ENCODE measurements at places on chromosomes 2 and 18. TPM values are rescaled to one million over a fixed set of nuclear protein-coding genes. Genes with fewer than 3 reads are reported as not detected.

Gene TRIM43
- total RNA-seq, result not detected

Gene QPCT
- total RNA-seq, result 3.4 TPM

Gene LPIN1
- 139 TPM for total RNA-seq

Gene KIAA2012
- total RNA-seq, result not detected

Gene CCDC74B
- total RNA-seq, result 3.9 TPM

Gene NT5DC4
- not detected for total RNA-seq

Gene DSG3
- not detected for total RNA-seq

Gene GAL3ST2
- total RNA-seq, result 1.7 TPM

Gene ATP6V1C2
- not detected for total RNA-seq

Gene OR6B2
- total RNA-seq, result not detected

DNA sequence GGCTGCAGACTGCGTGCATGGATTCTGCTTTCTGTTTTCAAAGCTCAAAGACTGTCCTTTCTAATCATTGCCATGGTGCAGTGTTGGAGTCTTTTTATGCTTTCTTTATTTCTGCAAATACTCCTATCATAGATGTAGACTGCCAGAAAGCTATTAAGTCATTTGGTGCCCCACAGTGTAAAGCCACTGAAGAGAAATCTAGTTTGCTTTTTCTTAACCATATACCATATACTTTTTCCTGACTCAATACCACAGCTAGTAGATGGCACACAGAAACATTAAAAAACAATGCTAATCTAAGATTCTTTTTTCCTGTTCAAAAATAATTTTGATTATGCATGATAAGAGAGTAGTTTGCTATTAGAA lies 109.9 kb upstream of the RAB27B start:
- no peak for DNase-seq

- DNase-seq, result no peak
Observed at GRCh38 chr18:26367425-26367824, 141.2 kb downstream of the TAF4B start.

DNA sequence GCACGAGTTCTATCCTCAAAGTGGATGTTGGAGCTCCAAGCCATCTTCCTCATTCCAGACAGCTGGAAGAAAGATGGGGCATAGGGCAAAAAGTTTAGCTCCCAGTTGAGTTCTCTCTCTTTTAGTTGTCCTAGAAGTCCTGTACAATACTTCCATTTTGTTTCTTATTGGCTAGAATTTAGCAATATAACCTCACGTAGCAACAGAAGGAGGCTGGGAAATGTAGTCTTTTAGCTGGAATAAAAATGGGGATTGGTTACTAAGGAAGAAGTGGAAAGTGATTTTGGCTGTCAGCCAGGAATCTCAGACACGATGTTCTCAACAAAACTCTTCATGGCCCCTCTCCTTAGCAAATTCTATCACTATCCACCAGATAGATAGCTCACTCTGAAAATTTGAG lies 79.9 kb downstream of the PLCL1 start:
- DNase-seq, result no peak

DNA sequence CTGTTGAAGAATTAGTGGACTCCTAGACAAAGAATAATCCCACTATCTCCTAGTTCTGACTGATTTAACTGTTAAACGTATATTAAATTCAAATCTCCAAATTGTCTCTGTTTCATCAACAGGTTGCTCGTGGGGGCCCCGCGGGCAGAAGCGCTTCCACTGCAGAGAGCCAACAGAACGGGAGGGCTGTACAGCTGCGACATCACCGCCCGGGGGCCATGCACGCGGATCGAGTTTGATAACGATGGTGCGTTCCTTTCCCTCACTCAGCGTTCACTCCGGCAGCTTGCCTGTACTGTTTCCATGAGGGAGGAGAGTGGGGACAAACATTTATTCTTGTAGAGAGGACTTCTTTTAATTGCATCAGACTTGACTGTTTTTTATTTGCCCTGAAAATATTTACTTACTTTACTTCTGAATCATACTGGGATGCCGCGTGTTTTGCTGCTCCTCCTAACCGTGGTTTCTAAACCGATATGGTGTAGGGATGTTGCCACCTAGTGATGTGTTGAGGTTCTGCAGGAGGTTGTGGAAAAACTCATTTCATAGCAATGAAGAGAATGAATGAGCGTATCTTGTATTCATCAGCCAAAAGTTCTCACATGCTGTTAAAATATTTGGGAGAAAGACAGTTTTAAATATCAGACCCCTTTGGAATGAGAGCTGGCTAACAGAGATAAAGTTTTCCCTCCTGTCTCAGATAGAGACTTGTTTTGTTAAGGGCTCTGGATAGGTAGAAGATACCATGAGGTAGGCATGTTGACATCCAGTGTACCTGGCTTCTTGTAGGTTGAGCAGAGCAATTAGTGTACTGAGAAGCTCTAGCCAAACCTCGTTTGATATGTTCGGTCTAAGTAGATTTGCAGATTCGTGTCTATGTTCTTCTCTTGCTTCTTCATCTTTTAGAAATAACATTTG lies 38.3 kb downstream of the ITGA6 start:
- peak; percentile 57 for DNase-seq

DNA sequence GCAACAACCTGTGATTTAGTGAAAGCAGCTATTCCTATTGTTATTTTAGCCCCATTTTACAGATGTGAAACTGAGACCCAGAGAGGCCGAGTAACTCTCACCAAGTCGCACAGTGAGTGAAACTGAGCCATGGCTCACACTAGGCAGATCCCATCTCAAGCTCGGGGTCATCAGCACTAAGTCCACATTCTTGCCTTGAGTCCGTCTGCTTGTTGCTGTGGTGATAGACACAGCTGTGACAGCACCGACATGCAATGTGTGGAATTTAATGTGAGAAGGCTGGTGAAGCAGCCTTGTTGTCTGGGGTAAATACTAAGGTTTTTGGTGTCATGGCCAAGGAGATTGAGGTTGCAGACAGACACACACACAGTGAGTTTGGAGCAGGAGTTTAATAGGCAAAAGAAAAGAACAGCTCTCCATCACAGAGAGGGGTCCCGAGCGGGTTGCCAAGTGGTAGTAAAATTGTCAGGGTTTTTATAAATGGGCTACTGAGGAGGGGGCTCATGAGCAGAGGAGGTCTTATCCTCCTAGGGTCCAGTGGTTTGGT lies 40.2 kb upstream of the GMCL1 start:
- DNase-seq, result no peak

- DNase-seq, result no peak
Observed at GRCh38 chr2:167423731-167424130, 535.5 kb downstream of the XIRP2 start.

- DNase-seq, result no peak
Observed at GRCh38 chr2:215366440-215367032, 54.7 kb downstream of the ATIC start.

DNA sequence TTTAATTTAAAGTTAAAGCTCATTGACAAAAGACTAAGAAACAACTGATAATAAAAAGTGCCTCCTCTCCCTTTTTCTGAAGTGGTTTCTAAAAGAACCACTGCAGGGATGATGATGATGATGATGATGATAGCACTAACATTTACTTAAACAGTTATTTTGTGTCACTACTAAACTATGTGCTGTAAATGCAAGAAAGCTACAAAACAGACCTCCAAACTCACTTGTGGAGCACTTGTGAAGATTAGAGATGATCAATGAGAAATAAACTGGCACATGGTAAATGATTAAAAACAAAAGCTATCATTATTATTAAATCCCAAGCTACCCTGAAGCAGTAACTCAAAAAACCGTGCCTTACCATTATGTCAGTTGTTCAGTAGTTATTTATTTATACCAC lies 88.7 kb downstream of the SLC8A1 start:
- DNase-seq, result no peak

GRCh38 chr2:64931246-64932115 lies 57.7 kb upstream of the SLC1A4 start:
- DNase-seq, result no peak

DNA sequence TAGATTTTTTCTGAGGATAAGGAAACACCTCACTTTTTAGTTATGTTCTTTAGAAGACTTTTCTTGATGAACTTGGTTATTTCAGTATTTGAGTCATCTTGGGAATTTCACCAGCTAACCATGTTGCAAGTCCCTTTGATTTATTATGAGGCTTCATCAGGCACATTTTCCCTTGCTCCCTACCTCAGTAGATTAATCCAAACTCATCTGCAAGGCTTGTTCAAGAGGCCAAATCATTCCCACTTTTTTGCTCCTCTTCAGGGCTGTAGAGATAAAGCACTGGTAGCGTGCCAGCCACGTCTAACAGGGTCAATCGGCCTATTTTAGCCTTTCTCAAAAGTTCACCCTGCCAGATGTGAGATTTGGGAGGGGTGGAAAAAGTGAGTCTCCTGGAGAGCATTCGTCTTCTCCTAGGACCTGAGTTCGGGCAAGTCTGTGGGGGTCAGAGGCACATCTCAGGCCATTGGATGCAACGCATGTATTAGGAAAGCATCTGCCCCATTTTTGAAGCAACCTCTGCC lies 120.3 kb downstream of the RDH14 start:
- DNase-seq, result no peak

DNA sequence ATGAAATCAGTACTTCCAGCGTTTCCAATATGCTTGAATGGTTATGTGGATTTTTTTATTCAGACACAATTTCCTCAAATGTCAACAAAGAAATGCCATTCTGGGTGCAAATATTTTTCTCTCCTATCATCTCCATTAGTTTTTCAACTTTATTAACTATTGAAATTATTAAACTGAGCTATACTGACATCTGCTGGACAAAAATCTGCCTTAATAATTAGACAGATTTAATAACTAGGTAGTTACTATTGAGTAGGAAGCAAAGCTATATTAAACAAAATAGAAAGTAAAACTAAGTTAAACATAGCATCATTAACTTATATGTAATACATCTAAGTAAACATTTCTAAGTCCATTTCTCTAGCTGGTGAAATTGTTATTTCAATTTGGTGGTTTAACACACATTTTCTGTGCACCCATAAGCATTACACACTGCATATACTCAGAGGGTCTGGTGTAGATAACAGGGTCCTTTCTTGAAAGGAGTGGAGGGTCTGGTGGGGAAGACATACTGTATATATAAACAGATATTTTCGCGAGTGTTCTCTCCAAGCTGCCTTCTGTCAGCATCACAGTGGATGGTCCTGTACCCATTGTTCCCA lies 77.0 kb downstream of the LANCL1 start:
- no peak for DNase-seq

DNA sequence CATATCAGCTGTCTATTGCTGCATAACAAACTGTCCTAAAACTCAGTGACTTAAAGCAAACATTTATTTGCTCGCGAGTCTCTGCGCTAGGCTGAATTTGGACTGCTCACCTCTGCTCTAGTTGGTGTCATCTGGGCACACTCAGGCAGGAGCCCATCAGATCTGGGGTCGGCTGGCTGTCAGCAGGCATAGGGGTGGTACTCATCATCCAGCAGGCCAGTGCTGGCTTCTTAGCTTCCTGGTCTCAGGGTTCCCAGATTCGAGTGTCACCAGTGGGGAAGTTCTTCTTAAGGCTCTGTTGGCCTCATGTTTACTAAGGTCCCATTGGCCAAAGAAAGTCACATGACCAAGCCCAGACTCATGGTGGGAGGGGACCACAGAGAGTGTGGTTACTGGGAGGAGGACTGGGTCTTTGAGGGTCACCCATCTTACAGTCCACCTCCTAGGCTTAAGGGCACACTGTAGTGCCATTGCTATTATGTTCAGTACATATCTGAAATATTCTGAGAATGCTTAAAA lies 71.6 kb upstream of the ATG16L1 start:
- DNase-seq, result no peak

GRCh38 chr2:185738679-185739472 lies at the start of gene FSIP2:
TSS of gene FSIP2 (plus strand) at chr2:185738804. CDS start at chr2:185738895, 91 bp downstream.
- DNase-seq, result peak; percentile 82

DNA sequence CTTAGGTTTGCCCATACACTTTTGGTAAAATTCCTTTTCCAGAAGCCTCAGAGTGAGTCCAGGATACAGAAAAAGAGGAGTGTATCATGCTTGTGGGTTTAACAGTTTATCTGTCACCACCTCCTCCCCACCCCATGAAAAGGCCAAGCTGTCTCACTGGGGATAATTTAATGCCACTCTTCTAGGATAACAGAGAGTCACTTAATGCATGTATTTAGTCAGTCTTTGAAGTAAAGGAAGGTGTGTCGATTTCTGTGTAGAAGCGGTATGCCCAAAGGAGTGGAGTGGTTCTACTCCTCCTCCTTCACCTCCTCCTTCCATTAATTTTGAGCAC lies 116.4 kb downstream of the QPCT start:
- no peak for DNase-seq

GRCh38 chr2:15325296-15325695 lies 235.8 kb downstream of the NBAS start:
- DNase-seq, result no peak

Measured in MG63 (cell line).